ENCODE measurements at places on chromosomes 4 and X.
A peak's percentile ranks its signal among the peaks of the same experiment; 100 is the strongest.

GRCh38 chr4:96356591-96357370 lies 516.9 kb downstream of the PDHA2 start:
- no peak for DNase-seq

- DNase-seq = peak; percentile 49
Measured at GRCh38 chr4:165489786-165490185, 111.0 kb downstream of the CPE start.

GRCh38 chr4:122621016-122621507 lies at the start of gene IL21:
TSS of gene IL21 (minus strand) at chr4:122621066. CDS start at chr4:122621011, 55 bp downstream.
- DNase-seq = no peak

- no peak for DNase-seq
Measured at GRCh38 chr4:84235126-84235944, 263.8 kb downstream of the NKX6-1 start.

DNA sequence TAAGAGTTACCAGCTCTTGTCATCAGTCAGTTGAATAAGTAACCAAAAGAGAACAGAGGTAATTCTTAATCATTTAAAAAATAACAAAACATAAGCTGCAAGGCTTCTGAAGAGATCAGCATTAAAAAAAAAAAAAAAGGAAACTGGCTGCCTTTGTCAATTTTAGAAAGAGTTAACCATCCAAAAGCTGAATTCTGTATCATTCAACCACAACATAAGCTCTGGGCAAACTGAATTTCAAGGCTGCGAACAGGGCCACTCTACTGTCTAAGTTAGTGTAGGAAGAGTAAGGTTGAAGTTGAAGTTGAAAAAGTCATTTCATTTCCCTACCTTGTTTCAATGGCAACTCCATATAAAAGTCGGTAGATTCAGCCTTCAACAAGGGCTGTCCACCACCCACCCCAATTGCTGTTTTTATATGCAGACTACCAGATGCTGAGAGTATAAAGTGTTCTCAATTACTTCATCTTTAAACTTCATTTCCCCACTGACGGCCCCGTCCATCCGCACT lies 1.1 kb upstream of the LIN54 start:
- DNase-seq = no peak

DNA sequence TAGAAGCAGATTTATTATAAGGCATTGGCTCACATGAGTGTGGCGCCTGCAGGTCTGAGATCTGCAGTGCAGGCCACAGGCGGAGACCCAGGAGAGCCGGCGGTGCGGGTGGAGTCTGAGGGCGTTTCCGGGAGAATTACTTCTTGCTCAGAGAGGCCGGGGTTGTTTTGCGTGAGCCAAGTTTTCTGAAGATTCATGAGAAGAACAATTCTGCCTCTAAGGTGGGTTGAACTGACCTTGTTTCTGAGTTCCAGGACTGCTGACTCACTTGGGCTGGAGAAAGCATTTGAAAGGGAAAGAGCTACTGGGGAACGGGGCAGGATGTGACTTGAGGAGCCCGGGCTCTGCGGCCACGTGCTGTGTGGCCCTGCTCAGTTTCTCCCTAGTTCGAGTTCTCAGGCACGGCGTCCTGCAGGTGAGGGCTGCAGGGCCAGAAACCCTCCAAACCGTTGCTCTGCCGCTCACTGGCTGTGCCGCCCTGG lies 36.7 kb upstream of the SORCS2 start:
- DNase-seq = peak; percentile 3

GRCh38 chrX:153469811-153470410 lies 465 bp downstream of the HAUS7 start:
- no peak for DNase-seq

DNA sequence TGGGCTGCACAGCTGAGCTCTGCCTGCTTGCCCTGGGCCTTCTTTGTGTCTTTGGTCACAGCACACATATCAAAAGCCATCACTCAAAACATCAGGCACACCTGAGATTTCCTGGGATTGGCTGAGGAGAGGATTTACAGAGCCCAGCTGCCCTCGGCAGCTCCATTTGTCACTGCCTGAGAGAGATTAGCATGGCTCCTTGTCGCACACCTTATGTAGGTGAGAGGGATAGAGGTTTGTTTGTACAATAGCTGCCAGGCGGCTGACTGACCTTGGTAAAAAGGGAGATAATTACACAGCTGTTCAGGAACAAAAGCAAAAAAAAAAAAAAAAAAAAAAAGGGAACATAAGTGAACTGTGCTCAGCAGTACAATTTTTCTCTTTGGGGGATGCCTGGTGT lies 63.2 kb downstream of the MGST2 start:
- DNase-seq = no peak

DNA sequence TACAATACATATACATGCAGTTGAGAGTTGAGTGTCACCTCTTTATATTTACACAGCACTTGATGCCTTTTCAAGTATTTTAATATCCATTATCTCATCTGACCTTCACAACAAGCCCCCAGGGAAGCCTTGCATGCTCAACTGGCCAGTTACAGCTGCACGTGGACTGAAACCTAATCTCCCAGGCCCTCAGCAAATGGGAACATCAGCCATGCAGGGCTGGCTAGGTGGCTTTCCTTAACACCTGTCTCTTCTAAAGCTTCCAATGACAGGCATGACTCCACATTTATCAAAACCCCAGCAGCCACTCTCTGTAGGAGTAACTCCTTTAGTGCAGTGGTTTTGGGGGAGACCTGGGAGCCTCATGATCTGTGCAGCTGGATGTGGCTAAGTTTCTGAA lies 56.4 kb downstream of the PHKA2 start:
- DNase-seq = no peak

- DNase-seq = no peak
Measured at GRCh38 chr4:68447201-68447600, at the start of gene TMPRSS11E. TSS of gene TMPRSS11E (plus strand) at chr4:68447463. CDS start at chr4:68447513, 50 bp downstream.

GRCh38 chrX:57070185-57070984 lies 51.0 kb downstream of the SPIN2B start:
- DNase-seq = no peak

- DNase-seq = no peak
Measured at GRCh38 chr4:87982036-87982435, 6.5 kb downstream of the SPP1 start.

Data from epithelial cell of prostate (primary cell).